ENCODE measurements at places on chromosomes 3 and 15.
A peak's percentile ranks its signal among the peaks of the same experiment; 100 is the strongest.

- peak; percentile 3 for DNase-seq
Observed at GRCh38 chr15:71752604-71753289, 57.6 kb upstream of the NR2E3 start.

- DNase-seq, result no peak
Observed at GRCh38 chr15:48637639-48638038, 7.9 kb downstream of the FBN1 start.

DNA sequence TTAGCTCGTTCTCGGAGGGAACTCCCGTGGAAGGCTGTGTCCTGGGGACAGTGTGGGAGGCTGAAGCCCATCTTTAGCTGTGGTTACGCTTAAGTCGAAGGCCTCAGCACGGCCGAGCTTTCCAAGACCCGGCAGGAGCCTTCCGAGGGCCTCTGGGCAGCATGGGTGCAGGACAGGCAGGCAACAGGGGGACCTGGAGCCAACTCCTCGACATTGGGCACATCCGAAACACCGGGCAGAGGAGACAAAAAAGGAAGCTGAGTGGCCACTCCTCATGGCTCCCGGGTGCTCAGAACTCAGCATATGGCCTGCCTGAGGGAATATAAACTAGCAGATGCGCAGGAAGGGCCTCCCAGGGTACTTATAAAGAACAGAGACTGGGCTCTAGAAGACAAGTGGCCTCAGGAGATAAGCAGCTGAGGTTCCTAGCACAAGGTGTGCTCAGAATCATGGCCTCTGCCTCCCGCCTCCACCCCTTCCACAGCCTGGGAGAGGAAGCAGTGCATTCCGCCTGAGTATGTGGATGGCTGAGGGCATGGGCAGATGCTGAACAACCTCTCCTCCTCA is 34.1 kb downstream of the ABTB1 start:
- no peak for DNase-seq

DNA sequence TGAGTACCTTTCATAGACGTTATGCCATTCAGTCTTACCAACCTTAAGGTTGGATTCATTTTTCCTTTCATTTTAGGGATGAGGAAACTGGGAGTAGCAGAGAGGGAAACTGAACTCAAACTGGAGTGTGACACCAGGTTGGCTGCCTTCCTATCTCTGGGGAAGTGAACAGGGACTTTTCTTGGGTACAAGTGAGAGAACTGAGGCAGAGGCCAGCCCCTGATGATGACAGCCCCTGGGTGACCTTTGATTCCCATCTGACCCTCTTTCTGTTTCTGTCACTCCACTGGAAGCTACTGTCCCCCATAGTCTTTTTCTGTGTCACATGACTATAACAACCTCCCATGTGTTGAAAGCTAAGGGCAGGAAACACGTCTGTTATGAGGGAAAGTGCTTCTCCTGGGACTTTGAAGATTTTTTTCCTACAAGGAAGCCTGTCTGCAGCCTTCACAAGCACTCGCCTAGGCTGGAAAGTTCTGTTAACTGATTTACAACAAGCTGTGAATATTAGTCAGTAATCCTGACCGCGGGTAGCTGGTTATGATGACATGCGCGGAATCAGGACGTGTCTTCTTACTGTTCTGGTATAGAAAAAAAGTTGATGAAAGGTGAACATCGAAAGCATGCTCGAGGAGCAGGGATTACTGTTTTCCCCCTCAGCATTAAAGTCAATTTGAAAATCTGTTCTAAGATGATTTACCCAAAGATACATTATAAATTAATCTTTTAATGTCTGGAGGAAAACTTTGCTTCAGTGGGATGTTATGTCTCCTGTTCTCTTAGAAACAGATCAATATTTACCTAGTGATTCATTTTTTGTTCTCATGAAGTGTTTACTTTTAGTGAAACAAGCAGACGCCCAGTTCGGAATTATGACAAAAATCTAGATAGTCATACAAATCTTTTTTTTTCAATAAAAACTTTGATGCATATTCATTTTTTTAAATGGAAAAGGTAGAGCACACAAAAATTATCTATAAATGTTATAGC is 31.5 kb downstream of the ABHD2 start:
- no peak for DNase-seq

GRCh38 chr15:69979262-69979661 is 118.5 kb downstream of the TLE3 start:
- DNase-seq, result no peak

- DNase-seq, result no peak
Observed at GRCh38 chr15:45618813-45619212, 16.0 kb upstream of the SQOR start.

DNA sequence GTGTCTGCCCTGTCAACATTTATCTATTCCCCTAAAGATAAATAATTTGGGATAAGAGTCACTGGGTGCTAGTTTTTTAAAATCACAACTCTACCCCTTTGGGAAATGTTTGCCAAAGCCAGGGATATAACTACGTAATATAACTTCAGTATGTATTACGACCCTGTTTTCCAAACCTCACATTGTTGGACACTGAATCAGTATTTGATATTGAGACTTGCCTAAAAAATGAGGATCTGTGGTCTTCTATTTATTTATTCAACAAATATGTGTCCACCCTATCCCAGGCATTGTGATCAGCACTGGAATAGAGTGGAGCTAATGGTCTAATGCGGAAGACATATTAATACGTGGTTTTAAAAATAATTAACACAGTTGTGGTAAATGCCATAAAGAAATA is 4.5 kb upstream of the MGA start:
- no peak for DNase-seq

DNA sequence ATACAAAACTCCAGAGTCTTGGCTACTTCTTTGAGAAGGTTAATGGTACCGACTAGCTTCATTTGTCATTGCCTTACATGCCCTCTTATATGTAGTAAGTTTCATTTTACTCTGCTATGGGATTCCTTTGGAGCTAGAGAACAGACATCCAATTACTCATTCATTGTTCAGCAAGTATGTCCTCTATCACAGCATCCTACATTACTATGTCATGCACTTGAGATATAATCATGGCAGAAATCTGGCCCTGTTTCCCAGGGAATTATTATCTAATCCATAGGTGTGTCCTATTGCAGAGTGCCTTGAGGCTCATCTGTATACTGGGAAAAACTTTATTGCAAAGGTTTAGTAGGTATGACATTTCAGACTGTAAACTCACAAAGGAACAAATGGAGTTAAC is 333.1 kb upstream of the NECTIN3 start:
- no peak for DNase-seq

Data from hypothalamus (tissue), 51 donors.